ENCODE measurements at places on chromosomes 1 and 21.

GRCh38 chr1:4726620-4727341 is 72.4 kb downstream of the AJAP1 start:
- DNase-seq, result peak; percentile 8

GRCh38 chr1:27614043-27614624 is 10.2 kb upstream of the AHDC1 start:
- DNase-seq, result no peak

DNA sequence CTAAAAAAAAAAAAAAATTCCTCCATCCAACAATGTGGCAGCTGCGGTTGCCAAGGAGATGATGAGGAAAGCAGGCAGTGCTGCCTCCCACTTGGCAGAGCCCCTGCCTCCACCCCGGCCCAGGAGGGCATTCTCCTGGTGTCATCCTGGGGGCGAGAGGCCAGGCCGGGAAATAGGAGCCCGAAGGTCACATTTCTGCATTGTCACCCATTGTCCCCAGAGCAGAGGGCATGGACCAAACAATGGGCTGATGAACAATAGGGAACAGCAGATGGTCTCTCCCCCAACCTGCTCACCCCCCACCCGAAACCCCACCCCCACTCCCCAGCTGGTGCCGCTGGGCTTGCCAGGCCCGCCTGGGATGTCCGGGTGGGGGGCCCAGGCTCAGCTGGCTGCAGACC is 37.3 kb downstream of the CAMK2N1 start:
- no peak for DNase-seq

- no peak for DNase-seq
Measured at GRCh38 chr1:206516728-206516990, 9.3 kb downstream of the RASSF5 start.
